Activated CD4-positive, alpha-beta memory T cell treated with anti-CD3 and anti-CD28 coated beads for 36 hours (primary cell): ENCODE measurements at places on chromosomes 2 and 18.

GRCh38 chr2:10374362-10374943 is 71.7 kb downstream of the HPCAL1 start:
- no peak for DNase-seq

- DNase-seq = no peak
Measured at GRCh38 chr2:29459445-29460179, 344.4 kb downstream of the CLIP4 start.

DNA sequence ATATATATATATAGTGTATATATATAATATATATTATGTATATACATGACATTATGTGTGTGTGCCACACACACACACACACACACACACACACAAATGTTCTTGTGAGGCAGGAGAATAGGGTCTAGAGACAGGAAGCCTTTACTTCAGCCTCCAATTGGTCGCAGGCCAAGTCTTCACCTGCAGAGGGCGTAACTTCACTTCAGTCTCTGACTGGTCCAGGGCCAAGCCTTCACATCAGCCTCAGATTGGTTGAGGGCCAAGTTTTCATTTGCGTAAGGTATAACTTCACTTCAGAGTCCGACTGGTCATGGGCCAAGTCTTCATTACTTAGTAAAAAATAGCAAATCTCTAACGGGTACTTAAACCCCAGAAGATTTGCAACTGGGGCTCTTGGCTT is 13.2 kb upstream of the SS18 start:
- DNase-seq = peak; percentile 66

DNA sequence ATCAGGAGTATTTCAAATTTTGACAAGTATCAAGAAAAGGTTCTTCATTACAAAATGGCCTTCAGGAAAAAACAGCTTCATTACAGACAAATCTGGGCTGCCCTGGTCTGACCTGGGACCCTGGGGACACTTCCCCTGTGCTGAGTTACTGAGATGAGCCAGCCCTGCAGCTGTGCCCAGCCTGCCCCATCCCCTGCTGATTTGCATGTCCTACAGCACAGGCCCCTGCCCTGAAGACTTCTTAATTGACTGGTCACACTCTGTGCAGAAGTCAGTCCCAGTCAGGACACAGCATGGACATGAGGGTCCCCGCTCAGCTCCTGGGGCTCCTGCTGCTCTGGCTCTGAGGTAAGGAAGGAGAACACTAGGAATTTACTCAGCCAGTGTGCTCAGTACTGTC is 235.1 kb downstream of the ANKRD36B start:
- no peak for DNase-seq

DNA sequence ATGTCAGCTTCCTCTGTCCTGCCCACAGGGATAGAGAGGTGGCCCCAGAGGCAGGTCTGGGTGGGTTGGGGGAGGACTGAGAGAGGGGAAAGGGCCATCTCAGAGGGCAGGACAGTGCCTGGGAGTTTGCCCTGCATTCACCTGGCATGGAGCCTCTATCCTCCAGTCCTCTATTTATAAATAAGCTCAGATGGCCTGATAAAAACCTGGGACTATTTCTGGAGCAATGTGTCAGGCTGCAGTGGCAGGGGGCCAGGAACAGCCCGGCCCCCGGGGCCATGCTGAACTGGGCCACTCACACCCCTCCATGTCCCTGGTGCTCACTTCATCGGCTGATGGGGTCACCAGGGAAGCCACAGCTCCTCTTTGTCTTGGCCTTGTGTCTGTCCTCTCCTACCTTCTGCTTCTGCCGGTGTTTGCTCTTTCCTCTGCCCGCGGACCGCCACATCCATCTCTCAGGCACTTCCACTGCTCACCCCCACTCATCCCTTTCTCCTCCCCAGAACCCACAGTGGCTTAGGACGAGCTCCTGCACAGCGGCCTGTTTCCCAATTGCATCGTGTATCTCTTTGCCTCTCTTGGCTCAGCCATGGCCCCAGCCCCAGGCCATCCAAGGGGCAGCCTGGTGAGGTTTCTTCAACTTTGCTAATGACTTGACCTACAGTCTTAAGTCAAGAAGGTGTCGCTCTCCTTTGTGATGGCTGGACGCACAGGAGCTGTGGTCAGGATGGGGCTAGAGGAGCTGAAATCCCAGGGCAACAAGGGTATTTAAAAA is 38.8 kb downstream of the SCTR start:
- no peak for DNase-seq

DNA sequence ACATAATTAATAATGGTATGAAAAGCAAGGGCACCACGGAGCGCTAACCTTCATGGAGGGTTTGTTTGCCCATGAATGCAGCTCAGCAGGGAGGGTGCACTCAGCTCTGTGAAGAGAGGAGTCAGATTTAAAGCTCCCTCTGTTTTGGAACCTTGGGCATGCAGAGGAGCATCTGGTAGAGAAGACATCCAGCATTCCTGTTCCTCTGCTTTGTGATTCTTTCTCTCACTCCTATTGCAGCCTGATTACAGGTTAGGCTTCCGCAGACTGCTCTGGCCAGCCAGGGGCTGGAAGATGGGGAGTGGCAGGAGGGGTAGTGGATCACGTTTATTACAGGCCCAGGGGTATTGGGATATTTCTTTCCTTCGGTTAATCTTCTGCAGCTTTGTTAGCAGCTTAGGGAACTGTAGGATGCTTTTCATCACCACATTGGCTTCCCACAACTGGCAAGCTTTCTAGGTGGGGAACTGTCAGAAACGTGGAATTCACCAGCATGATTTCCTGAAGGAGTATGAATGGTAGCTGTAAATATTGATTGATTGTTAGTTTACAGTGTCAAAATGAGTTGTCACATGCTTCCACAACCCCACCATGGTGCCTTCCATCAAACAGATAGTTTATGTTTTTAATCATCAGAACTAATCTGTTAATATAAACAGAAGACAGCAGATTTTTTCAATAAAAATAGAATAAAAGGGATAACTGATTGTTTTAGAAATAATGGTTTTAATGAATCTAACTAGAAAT is 201.1 kb downstream of the VAPA start:
- no peak for DNase-seq
